ENCODE measurements at places on chromosomes 5 and 9.

- DNase-seq = no peak
These were observed 205.8 kb downstream of the DEPDC1B start for GRCh38 chr5:60494144-60494543.

DNA sequence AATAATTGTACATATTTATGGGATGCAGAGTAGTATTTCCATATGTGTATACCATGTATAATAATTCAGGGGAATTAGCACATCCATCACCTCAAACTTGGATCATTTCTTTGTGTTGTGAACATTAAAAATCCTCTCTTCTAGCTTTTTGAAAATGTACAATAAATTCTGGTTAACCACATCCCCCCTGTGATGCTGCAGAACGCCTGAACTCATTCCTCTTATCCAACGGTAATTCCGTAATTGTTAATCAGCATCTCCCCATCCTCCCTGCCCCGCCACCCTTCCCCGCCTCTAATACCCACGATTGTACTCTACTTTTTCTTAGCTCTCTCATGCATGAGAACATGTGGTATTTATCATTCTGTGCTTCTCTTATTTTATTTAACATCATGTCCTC, 127.7 kb upstream of the ANKRD55 start:
- no peak for DNase-seq

DNA sequence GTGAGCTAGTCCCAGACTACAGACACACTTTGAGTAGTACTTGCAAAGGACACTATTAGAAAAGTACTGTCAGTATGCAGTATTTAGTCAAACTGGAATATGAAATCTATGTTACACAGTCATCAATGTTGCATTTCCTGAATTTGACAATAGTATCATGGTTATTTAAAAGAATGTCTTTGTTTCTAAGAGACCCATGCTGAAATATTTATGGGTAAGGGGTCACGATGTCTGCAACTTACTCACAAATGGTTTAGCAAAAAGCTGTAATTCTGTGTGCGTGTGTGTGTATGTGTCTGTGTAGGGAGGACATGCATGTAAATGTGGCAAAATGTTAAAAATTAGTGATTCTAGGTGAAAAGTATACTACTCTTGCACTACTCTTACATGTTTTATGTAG, 105.6 kb downstream of the GOLPH3 start:
- no peak for DNase-seq

GRCh38 chr9:33446240-33446945, 1.0 kb downstream of the AQP3 start:
- DNase-seq = no peak

DNA sequence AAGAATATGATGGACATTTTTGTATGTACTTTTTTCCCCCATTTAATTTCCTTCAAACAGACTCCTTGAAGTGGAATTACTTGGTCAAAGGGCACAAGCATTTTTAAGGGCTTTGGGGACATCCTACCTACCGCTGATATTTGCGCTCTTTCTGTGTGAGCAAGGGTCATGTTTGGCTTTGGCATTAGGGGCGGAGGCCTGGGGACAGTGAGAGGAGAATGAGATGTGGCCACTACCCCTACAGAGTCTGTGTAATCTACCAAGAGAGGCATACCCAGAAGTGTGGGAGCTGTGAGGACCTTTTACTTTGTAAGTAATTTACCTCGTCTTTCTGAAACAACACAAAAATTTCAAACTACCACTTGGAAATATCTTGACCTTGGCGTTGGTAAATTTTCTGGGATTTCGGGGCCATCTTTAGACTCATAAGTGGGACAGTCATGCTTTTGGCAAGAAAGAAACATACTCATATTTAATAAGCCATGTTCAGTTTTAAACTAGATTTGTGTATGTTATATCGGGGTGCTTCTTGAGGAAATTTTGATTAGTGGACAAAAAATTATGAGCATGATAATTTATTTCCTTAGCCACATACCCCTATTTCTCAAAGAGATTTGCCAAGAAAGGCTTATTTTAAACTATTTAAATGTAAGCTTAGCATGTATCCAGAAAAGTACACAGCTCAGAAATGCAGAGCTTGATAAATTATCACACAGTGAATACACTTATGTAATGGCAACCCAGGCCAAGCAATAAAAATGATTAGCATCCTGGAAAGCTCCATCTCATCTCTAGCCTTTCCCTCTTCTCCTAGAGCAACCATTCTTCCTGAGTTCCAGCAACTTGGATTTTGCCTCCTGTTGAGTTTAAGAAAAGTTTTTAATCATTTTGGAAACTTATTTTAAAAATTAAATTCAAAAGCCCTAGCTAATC, 63.6 kb downstream of the ARHGAP26 start:
- no peak for DNase-seq

DNA sequence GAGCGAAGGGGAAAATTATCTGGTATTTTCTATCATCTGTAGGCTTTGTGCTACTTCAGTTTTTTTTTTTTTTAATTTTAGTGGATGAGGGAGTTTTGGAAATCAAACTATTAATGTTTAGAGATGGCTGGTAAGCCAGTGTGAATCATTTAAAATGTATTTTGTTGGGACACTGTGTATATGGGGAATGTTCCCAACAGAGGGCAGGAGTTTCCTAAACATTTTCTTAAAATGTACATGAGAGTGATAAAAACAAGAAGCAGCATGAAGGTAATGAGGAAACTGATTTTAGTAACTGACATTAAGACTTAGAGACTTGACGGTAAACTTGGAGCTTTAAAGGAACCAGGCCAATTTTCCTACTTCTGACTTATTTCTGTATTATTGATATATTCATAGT, 68.2 kb upstream of the ITGA2 start:
- no peak for DNase-seq

DNA sequence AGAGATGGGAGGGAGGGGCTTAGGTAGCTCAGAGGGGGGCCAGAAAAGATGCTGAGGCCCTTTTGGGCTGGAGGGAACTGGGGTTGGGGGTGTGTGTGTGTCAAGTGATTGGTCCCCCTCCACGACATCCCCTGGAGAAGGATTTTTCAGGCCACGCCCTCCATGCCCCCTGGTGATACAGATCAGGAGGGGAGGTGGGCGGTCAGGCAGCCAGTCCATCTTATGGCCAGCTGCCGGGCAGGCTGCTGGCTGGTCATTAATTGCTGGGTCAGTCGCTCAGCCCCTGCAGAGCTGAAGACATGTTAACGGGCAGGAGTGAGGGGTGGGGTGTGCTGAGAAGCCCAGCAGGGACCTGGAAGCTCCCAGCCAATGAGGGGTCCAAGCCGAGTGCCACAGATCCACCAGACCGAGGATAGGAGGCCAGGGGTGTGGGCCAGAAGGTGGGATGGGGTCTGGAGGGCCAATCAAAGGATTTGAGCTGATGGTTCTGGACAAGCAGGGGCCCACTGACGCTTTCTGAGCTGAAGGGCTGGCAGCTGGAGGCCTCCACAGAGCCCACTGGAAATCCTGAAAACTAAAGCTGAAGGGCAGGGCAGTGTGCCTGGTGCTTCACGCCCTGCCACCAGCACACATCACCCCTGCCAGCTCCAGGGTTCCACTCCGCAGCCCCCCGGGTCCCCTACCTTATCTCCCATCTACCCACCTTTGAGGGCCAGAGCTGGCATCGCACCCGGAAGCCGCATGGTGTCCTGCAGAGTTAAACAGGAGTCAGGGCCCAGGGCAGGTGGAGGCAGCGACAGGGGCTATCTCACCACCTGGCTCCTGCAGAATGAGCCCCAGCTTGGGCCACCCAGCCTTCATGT, 19.1 kb downstream of the PDGFRB start:
- DNase-seq = no peak

DNA sequence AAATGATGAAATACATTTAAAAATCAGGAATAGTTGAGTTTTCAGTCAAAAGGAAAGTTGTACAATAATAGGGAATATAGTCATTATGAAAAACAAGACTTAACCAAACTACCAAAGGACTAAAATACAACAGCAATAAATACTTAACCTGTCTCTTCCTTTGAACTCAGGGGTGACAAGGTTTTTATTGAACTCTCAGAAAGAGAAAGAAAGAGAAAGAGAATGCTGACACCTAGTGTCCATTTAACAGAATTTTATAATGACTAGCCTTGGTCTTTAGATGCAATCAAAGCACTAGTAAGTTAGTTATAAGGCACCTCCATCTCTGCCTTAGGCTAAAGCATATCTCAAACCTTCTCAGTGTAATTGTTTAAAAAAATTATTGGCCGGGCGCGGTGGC, 47.5 kb downstream of the UIMC1 start:
- DNase-seq = no peak

DNA sequence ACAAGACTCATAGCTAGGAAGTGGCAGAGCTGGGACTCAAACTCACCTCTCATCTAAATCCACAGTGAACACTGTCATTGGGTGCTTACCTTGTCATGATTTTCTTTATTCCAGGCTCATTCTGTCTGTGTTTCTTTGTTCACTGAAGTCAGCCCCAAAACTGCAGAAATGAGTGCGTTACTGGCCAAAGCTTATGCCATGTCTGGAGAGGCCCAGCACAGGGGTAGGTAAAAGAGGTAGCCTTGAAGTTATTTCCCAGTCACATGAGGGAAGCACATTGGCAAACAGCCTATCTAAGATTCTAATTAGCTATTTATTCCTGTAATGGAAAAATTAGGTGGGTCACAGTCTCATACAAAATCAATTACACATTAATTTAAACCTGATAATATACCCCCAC, 29.8 kb downstream of the TTC23L start:
- DNase-seq = no peak
